ENCODE measurements at places on chromosomes 11 and 22.

- peak; percentile 27 for DNase-seq
These were observed 678 bp upstream of the RANGAP1 start for GRCh38 chr22:41286639-41287091.

DNA sequence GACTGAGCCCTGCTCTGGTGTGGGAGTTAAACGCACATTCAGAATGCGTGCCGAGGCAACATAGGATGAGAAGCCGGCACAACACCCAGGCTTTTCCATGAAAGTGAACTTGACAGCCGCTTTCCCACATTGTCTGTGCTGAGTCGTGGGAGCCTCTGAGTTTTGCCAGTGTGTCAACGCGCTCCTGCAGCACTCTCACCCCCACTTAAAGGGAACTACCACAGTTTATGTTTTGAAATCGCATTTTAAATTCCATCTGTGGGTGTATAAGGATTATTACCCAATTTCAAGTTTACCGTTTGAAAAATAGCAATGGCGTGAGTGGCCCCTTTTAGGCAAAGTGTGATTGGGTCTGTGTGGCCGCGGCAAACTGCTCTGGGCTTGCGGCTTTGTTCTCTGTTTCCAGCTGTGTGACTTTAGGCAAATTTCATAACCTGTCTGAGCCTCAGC is 81.5 kb downstream of the FBLN1 start:
- no peak for DNase-seq

DNA sequence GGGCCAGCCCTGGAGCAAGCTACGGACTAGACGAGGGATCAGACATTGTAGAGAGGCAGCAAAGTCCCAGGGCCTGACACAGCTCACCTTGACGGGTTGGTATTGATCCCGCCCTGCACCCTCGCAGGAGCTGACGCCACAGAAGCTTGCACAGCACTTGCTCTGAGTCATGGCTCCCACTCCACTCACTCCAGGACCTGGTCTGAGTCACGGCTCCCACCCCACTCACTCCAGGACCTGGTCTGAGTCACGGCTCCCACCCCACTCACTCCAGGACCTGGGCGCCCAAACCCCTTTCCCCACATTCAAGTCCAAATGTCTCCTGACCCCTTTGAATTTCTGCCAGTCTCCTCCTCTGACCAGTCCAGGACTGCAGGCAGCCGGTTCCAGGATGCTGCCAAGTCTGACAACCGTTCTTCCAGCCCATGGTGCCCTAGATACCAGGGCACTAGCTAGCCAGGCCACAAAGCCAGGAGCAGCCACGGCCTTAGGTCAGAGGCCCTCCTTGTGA is 6.0 kb upstream of the PNPLA5 start:
- no peak for DNase-seq

DNA sequence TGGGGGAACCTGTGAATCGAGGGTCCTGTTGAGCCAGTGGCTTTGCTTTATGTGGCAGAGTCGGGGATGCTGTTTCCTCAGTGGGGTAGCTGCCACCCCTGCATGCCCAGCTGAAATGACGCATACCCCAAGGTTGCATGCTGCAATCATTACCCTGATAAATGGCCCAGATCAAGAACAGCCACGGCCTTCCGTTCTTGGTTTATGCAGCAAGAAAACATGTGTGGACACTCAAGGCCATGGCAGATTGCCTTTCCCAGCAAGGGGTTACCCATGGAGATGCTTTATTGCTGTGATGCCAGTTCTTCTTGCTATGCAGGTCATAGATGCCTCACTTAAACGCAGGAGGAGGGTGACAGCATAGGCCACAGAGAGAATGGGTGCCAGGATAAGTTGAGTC is 14.3 kb upstream of the SREBF2 start:
- no peak for DNase-seq

- DNase-seq: peak; percentile 60
These were observed 1.7 kb upstream of the CBX6 start for GRCh38 chr22:38873469-38874411.
